CD4-positive, alpha-beta T cell treated with Interleukin-2 at 100 ng/mL for 4 hours (primary cell): ENCODE measurements at places on chromosomes 4 and X.

DNA sequence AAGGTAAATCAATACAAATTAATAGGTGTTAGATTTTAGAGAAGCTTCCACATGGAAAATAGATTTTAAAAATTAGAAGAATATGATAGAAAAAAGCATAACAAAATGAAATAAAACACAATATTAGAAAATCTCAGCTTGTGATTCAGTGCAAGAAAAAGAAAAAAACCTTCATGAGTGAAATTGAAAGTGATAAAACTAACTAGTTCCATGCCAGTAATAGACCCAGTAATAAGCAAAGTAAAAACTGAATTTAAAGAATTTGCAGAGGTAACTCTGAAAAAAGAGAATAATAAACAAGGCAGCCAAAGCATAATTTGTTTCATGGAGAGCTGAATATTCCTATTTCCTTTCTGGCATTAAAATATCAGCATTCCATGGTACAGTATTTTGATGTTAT lies 174.3 kb upstream of the TENM3 start:
- no peak for DNase-seq

GRCh38 chr4:38489011-38489861 lies 174.8 kb upstream of the KLF3 start:
- DNase-seq, result no peak

GRCh38 chrX:13607996-13608365 lies 38.6 kb downstream of the EGFL6 start:
- DNase-seq, result no peak

DNA sequence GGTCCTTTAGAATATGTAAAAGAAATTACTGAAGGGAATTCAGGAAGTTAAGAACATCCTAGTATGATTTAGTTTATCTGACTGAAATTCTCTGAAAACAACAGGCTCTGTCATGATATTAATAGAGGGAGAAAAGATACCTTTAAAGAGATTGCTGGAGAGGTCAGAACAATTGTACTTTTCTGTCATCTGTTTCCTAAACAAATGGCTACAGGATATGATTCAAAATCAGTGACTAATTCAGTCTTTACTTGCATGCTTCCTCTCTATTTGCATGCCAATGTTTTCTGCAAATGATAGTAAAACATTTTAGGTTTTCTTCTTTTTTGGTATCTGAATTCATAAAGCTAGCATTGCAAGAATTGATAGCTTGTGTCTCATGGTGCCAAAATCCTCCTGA lies 616.7 kb upstream of the PCDH7 start:
- no peak for DNase-seq
